Putamen (tissue), 1 donor: ENCODE measurements at places on chromosomes 4 and X.
A peak's percentile ranks its signal among the peaks of the same experiment; 100 is the strongest.

DNA sequence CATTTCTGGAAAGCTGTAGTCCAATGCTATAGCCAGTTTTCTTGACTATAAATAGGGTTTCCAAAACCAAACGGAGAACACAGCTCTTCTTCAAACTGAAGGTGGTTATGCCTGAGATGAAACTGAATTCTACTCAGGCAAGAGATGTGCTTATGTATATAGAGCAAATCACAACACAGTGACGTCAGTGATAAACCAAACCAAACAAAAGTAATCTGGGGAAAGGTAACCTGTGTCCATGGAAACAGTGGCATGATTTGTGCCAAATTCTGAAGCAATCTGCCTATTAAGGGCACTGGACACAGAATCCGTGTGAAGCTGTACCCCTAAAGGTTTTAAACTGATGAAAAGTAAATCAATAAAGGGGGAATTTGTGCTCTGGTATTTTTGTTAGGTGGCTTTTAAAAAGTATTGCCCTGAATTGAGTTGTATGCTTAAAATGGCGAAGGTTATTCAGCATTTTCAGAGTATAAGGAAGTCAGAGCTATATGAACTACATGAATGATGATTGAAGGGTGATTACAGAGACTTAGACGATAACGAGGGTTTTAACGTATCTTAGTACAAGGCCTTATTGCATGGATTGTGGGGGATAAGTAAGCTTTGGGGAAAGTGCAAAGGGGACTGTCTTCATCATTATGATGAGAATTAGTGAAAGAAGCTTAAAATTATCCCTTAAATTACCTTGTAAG lies 38.6 kb downstream of the NPY5R start:
- DNase-seq = no peak

- DNase-seq = no peak
Measured at GRCh38 chr4:2552806-2553205, 16.4 kb downstream of the FAM193A start.

GRCh38 chr4:5199912-5200311 lies 148.6 kb downstream of the STK32B start:
- no peak for DNase-seq

DNA sequence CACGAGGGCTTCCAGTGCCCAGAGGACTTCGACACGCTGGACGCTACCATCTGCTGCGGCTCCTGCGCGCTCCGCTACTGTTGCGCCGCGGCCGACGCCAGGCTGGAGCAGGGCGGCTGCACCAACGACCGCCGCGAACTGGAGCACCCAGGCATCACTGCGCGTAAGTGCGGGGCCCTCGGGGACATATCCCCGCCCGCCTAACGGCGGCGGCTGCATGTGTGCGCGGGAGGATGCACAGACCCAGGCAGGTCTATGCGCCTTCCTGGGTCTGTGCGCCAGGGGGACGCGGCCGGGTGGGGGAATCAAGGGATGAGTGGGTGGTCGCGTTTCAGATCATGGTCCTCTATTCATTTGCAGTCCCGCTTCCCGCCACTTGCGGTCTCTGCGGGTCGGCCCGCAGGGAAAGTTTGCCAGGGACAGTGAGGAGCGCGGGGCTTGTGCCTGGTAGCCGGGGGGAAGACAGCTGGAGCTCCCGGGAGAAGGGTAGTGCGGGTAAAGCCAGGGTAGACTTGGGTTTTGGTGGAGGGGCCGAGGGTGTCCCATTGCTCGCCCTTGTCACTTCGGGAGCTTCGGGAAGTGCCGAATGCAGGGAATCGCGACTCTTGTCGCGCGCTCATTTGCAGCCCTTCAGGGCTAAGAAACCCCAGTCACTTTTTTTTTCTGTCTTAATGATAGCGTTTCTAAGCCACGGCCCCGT lies 1.0 kb downstream of the SHISA3 start:
- DNase-seq = no peak

- DNase-seq = no peak
Measured at GRCh38 chr4:21811565-21811964, 137.0 kb downstream of the KCNIP4 start.

DNA sequence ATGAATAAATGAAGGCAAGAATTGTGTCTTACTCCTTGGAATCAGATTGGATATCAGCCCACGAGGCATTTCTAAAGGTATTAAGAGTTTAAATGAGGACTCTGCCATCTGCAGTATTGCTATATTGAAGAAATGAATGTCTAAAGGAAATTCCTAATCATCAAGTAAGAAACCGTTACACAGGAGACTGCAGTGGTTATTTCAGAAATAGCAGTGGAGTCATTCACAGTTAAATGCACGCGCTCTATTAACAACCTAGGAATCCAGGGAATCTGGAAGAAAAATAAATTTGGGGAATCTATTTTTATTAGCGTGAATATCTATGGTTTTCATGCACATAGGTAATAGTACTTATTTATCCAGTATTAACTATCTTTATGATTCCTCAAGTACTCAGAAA lies 334.2 kb downstream of the TENM3 start:
- peak; percentile 20 for DNase-seq

DNA sequence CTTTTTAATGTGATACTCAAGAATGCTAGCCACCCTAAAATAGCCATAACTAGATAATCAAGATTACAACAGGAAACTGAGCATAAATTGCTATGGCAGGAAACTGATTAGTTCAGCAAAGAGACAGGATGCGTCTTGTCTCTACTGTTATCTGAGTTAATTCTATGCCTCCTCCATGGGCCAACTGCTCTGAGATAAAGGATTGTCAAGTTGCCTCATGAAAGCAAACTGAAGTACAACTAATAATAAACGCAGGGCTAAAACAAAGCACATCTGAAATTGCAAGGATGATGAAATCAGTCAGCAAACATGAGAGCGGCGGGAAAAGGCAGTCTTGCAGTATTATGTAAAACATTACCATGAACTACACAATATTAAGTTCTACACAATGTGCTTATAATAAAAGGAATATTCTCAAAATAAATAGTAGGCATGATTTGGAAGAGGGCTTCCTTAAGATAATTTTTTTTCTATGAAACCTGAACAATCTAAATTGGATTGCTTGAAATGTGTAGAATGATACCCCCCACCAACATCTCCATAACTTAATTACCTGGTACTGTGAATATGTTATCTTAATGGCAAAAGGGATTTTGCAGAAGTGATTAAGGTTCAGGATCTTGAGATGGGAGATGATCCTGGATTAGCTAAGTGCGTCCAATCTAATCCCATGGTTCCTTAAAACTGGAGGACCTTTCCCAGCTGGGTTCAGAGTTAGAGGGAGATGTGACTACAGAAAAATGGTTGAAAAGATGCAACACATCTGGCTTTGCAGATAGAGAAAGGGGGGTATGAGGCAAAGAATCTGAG lies 65.9 kb downstream of the ANTXR2 start:
- DNase-seq = no peak
